ENCODE measurements at places on chromosomes 6 and 20.

GRCh38 chr20:4780245-4780644 lies 58.5 kb downstream of the PRND start:
- no peak for DNase-seq

- no peak for DNase-seq
Observed at GRCh38 chr20:63191400-63191799, 24.5 kb downstream of the YTHDF1 start.

DNA sequence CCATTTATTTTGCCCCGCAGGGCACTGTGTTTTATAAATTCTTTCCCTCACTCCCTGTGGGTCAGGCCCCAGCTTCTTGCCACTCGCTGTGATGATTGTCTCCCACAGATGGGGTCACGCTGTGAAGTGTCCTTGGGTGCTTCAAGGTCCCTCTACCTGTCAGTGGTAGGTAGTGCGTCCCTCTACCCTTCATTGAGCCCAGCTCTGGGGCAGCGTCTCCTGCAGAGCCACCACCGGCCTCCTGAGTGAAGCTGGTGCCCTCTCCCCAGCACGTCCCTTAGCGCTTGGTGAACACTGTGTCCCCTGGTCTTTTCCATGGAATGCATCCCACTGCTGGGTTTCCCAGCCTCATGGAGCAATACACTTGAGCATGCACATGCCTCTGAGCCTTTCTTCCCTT lies 108.2 kb downstream of the NRN1 start:
- DNase-seq: no peak

DNA sequence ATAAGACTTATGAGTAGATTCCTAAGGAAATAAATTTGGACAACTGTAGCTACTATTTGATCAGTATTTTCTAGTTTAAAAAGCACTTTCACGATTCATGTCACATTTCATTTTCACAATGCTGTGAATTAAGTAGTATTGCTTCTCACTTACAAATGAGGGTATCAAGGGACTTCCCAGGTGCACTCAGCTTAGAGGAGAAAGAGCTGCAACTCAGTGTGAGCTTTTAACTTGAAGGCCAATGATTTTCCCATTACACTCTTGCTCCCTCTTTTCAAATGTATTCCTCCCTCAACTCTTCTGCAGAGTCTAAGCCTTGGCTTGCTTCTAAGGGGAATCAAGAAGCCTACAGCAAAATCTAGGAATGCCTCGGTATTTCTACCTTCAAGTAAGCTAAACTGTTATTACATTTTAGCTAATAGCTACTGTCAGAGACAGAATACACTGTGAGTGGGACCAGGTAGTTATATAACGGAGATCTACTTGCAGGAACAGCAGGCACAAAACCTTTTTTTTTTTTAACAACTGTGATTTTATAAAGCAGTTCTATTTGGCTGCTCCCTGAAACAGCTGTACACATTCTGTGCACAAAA lies 339.0 kb downstream of the SYNE1 start:
- no peak for DNase-seq

DNA sequence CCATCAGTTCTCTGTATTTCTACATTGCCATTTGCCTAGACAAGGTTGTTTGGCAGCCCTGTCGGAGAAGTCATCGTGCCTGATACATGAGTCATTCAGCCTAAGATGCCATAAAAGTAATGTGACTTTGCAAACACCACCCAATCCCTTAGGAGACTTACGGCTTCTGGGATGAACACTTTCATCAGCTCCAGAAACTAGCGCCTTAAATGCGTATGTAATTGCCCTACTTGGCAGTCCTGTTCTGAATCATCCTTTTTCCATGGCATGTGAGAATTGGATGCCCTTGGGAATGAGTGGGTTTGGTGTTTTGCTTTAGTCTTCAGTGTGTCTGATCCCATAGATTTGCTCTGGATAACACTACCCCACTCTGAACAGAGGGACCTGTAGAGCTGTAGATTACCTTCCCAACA lies 158.5 kb downstream of the SASH1 start:
- no peak for DNase-seq

DNA sequence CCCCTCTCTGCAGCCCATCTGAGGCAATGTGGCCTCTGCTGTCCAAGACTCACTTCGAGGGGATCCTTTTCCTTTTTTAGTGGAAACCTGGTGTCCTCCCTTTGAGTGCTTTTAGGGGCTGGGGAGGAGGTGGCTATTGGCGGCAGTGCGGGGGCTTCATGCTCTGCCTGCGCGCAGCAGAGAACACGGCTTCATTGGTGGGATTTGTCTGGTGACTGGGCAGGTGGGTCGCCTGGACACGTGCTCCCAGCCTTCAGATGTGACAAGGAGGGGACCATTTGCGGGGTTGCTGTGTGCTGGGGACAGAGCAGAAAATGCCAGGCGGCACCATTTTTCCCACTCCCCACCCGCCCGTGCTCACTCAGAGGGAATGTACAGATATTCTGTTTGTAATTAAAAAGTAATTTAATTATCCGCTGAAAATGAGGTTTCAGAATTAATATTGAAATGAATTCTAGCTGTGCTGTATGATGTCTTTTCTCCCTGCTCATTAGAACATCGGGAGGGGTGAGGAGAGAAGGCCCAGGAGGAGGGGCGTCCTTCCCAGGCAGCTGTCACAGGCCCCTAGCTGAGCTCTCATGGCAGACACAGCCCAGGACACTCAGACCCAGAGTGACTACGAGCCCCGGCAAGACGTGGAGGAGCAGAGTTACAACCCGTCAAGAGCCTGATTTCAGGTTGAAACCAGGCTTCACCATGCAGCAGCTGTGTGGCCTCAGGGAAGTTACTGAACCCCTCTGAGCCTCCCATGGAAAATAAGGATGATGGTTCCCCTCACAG lies 417.2 kb upstream of the SULF2 start:
- no peak for DNase-seq

DNA sequence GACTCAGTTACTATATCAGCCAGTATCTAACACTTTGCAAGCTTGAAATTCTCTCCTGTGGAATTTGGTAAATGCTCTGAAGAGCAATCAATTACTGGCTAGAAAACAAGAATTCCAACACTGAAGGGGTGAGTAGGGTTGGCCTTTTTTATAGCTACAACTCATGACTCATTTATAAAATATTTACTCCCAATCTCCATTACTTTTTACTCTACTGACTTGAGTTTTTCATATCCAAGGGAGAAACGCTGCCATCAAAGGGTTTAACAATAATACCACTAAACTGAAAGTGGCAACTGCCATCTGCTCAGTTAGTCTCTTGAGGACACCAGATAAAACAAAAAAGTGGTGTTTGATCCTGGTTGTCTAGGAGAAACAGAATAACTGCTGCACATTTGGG lies 203.1 kb downstream of the UBE3D start:
- DNase-seq: no peak

- no peak for DNase-seq
Observed at GRCh38 chr6:134787261-134787877, 162.5 kb downstream of the ALDH8A1 start.

DNA sequence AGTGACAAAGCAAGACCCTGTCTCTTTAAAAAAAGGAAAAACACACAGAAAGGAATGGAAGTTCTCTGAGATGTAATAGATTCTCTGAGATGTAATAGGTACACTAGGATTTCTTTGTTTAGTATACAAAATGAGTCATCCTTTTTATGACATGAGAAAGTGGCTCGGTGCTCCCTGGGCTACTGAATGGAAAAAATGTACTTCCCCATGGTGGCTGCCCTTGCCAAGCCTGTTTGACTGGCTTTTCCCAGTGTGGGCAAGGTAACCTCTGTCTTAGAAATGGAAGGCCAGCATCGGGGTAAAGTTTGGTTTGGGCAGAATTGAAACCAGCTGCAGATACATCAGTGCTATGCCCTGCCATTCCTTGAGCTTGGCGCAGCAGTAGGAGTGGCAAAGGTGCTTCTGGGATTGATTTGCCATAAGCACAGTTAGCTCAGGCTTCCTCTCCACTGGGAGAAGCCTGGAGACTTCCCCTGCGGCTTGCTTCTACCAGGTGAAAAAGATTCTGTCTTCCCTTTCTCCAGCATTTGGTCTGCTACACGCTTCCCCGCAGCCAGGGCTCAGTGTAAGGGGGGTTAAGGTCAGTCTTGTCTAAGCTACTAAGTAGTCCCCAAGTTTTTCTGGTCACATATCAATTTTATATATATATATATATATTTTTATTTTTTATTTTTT lies 24.5 kb downstream of the ARFGEF2 start:
- DNase-seq: no peak

DNA sequence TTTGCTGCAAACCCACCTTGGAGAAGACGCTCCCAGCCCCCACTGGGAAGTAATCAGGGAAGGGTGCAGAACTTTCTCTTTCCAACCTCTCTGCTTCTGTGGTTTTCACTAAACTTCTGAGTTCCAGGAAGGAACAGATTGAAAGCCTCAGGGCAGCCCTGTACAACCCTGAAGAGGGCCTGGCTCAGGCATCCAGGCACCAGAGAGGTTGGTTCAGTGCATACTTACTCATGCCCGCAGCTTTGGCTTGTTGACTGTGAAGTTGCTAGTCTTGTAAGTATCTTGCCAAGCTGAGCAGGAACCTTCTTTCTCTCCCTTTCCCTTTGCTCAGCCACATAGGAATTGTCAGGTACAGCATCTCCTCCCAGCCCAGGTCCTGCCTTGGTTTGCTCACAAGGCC lies 272.2 kb upstream of the FOXQ1 start:
- DNase-seq: no peak

DNA sequence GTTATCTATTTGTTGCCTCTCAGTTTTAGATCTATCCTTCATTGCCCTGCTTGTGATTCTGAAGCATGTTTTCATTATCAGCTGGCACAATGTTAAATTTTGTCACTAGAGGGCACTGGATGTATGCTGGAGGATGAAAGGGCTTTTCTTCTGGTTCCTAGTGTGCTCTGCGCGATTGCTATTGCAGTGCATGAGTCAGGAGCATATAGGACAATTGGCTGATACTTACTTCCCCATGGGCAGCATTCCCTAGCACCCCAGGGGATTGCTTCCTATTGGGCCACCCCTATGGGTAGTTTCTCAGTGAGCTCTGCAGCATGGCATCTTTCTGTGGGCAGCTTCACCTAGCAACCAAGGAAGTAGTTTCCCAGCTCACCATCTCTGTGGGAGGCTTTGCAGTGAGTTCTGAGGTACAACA lies 280.3 kb upstream of the SYNCRIP start:
- DNase-seq: peak; percentile 25

- DNase-seq: no peak
Observed at GRCh38 chr6:11975353-11975977, 36.6 kb upstream of the HIVEP1 start.

DNA sequence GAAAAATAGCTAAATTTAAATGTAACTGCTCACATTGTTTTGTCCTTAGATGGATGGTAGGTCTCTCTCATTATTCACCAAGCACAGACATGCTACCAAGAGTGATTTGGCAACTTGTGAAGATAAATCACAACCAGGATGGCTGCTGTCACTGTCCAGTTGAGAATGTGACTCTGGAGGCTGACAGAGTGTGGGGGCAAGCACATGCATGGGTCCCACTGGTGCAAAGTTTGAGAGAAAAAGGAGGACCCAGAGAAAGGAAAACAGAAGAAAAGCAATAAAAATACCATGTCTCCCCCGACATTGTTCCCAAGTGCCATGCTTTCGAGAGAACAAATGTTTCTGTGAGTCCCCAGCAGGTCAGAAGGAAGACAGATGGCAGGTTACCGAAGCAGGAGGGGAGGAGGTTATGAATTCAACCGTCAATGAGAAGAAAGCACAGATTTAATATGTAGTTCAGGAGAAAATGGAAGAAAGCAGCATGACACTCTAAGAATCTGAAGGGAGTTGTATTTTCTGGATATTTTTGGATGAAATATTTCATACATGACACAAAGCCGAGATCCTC lies 73.0 kb upstream of the TSHZ2 start:
- DNase-seq: no peak

DNA sequence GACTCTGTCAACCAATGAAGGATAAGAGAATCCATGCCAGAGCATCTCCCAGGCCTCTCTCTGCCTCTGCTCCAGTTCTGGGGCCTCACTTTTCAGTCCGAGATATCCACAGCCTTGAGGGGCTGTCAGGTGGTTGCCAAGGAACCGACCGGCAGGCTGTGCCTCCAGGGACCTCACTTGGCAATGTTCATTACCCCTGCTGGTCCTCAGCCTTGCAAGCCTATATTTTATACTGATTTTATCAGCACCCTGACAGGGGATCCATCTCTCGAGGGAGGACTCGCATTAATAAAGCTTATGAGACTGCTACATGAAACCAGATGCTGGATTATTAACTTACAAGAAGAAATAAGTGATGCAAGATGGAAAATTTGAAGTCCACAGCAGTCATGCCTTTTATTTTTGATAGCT lies 39.9 kb downstream of the TMC2 start:
- no peak for DNase-seq

DNA sequence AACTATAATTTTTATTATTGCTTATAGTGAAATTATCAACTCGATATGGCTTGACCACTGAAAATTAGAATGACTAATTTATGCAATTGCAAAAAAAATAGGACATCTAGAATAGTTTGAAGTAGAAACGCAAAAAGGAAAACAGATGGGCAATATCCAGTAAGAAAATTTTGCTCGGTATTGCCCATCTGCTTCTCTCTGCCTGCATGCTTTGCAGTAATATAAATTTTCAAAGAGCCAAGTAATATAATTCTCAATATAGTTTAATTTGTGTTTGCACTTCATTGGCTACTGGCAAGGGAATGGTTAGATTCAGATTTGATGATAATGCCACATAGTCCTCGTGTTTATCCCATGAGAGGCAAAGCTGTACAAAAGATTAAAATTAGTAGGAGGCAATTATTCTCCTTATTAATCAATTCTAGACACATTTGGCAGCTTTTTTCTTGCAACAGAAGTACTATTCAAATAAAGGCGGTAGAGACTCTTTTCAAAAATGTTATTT lies 27.3 kb upstream of the LAMA2 start:
- DNase-seq: no peak

DNA sequence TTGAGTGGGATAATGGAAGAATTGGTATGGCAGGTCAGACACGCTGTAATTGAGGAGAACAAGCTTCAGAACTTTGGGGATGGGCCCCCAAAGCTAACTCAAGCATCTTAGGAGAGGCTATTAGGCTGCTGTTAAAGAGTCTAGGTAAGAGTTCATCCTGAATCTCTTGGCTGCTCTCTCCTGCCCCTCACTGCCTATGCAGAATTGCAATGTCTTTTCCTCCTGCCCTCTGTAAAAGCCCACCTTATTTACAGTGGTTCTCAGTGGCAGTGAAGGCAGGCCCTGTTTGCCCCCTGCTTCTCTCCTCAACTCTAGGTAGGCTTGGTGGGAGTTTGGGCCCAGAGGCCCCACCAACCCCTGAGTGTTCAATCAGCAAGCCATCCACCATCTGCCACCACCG lies 55.0 kb downstream of the LYRM2 start:
- DNase-seq: no peak

- DNase-seq: no peak
Observed at GRCh38 chr6:110475066-110475653, 1.3 kb downstream of the SLC22A16 start.

DNA sequence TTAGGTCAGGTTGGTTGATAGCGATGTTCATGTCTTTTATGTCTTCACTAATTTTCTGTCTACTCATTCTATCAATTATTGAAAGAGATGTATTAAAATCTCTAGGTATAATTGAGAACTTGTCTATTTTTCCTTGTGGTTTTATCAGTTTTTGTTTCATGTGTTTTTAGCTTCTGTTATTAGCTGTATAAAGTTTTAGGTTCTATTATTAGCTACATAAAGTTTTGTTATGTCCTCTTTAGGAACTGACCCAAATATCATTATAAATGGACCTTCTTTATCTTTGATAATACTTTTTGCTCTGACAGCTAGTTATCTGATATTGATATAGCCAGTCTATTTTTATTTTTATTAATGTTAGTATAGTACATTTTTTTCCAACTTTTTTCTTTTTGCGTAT lies 92.4 kb upstream of the TMEM170B start:
- DNase-seq: no peak

- DNase-seq: no peak
Observed at GRCh38 chr6:159720708-159721107, 6.6 kb upstream of the WTAP start.

All from cerebellar nuclear complex (tissue), 1 donor.